ENCODE measurements at places on chromosomes 11 and 22. TPM values are rescaled to one million over a fixed set of nuclear protein-coding genes. Genes with fewer than 3 reads are reported as not detected.
A peak's percentile ranks its signal among the peaks of the same experiment; 100 is the strongest.

The NXPE4 gene
- total RNA-seq = not detected

The ARHGAP8 gene
- 45.2 TPM for total RNA-seq

The NEU3 gene
- total RNA-seq = 10.8 TPM

The OR4D5 gene
- not detected for total RNA-seq

The TIMP3 gene
- total RNA-seq = 20.4 TPM

DNA sequence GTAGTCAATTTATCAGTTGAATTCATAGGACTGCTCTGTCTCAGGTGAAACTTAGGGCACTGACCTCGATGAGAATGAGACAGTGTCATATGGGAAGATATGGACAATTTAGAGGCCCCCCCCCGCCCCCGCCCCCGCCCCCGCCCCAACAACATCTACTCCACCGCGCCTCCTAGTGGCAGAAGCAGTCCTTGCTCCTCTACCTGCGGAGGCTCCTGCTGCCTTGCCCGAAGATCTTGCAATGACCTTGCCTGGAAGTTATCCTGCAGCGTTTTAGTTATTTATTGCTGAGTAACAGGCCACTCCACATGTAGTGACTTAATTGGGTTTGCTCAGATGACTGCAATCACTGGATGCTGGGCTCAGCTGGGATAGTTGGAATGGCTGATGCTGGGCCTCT is 15.2 kb downstream of the SERPINH1 start:
- DNase-seq = peak; percentile 88

GRCh38 chr11:117281159-117281558 is 10.0 kb upstream of the BACE1-AS start:
- DNase-seq = peak; percentile 35

GRCh38 chr11:64970731-64971151 is 1.2 kb downstream of the MAJIN start:
- DNase-seq = no peak

- DNase-seq = peak; percentile 99
These were observed 2.1 kb downstream of the TOB2 start for GRCh38 chr22:41444360-41445128.

DNA sequence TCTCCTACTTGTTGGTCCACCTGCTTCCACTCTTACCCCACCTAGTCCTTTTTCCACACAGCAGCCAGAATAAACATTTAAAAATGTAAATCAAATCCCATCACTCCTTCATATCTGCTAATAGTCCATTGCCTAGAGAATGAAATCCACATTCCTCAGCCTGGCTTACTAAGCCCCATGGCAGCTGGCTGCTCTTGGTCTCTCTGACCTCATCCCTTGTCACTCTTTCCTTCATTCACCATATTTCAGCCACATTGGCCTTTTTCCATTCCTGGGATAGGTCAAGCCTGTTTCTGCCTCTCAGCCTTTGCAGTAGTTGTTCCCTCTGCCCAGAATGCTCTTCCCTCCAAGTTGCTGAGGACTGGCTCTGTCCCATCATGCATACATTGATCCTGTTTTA is 512.8 kb downstream of the INSC start:
- no peak for DNase-seq

GRCh38 chr11:1966531-1966930 is 19.4 kb downstream of the MRPL23 start:
- no peak for DNase-seq

DNA sequence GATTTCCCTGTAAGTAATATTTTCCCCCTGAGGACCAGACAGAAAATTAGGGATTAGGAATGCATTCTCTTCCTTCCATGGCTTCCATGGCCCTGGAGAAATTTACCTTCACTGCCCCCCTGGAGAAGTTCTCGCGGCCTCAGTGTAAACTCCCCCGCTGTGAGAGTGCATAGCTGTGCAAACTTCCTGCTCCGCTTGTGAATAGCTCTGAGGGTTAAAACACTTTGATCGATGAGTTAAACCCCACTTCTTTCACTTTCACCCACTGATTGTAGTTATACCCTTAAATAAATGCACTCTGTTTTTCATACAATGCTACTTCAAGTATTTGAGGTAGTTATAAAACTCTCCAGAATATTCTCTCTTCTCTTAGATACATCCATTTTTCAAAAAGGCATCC is 190.8 kb downstream of the DSCAML1 start:
- no peak for DNase-seq

GRCh38 chr11:134170177-134170918 is 53.4 kb downstream of the NCAPD3 start:
- no peak for DNase-seq

DNA sequence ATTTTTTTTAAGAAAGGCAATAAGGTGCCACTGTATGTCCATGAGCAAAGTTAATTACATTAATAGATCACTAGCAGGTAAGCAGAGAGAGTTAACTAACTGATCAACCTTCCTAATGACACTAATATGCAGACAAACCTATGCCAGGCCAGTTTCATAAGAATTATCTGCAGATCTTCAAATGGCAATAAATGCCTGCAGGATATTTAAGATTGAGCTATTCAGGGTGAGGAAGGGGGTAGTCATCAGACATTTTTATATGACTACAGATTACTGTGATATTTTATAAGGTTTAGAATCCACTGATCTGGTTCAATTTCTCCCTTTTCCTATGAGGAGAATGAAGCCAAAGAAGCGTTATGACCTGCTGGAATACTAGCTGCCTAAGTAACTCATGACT is 30.2 kb downstream of the CARD18 start:
- DNase-seq = no peak

- no peak for DNase-seq
These were observed 75.4 kb upstream of the PPARA start for GRCh38 chr22:46074771-46075551.

DNA sequence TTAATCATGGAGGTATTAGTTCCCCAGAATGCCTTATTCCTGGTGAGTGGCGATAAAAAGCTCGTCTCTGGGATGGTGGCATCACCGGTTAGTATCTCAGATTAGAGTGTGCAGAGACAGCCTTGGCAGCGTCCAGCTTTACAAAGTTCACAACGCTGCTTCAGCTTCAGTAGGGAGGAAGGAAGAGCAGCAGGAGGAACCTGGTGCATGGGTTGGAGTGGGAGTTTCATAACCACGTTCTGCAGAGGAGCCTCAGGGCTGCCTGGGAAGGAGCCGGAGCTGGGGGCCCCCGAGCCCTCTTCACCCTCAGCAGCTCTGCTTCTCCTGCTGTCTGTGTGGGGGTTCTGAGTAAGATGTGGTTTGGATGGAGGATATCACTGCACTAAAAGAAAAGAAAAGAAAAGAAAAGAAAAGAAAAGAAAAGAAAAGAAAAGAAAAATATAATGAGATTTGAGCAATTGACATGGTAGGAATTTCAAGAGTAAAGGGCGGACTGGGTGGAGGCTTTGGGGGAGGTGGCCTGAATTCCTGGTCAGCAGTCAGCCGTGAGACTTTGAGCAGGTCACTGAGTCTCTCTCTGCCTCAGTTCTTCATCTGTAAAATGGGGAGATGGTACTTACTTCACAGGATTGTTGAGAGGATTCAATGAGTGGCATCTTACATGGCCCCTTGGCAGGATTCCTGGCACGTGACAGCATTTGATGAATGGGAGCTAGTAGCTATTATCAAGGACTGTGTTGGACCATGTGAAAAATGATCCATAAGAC is 6.5 kb downstream of the ASPHD2 start:
- DNase-seq = no peak

DNA sequence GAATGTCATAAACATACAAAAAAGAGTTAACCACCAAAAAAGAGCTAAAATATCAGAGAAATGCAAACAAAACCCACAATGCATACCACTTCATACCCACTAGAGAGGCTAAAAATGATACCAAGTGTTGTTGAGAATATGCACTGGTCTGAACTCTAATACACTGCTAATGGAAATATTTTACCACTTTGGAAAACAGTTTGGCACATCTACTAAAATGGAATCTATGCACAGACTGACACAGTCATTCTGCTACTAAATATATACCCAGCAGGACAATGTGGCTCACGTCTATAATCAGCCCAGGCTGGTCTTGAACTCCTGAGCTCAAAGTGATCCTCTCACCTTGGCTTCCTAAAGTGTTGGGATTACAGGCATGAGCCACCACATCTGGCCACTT is 18.0 kb downstream of the MAPK1 start:
- DNase-seq = no peak
